ENCODE measurements at places on chromosomes 3 and 15. TPM values are rescaled to one million over a fixed set of nuclear protein-coding genes. Genes with fewer than 3 reads are reported as not detected.

Gene GRIP2
- total RNA-seq = 0.15 TPM

Gene ECT2
- 56.0 TPM for total RNA-seq

Gene BUB1B
- 89.0 TPM for total RNA-seq

Gene HYAL1
- total RNA-seq = 0.07 TPM

Gene GRM2
- 3.0 TPM for total RNA-seq

Gene GOLGA8F
- not detected for total RNA-seq

Gene MUSTN1
- 2.8 TPM for total RNA-seq

Gene XIRP1
- total RNA-seq = not detected

Gene ZNF592
- total RNA-seq = 44.3 TPM

Gene CCDC9B
- total RNA-seq = 1.0 TPM

Gene TTLL13
- 0.45 TPM for total RNA-seq

Gene CTXND1
- not detected for total RNA-seq

Gene SLC51A
- total RNA-seq = not detected

Gene C3orf85
- not detected for total RNA-seq

Gene PRSS50
- total RNA-seq = not detected

Gene VPS8
- 69.3 TPM for total RNA-seq

Gene CADPS
- total RNA-seq = not detected

Gene LSG1
- 42.5 TPM for total RNA-seq

Gene RCN2
- 23.2 TPM for total RNA-seq

Gene AP3B2
- not detected for total RNA-seq

Gene PPARG
- 0.55 TPM for total RNA-seq

Gene GABRR3
- total RNA-seq = not detected

Gene C3orf49
- total RNA-seq = not detected

Gene LRRFIP2
- total RNA-seq = 27.1 TPM

Gene TEX55
- not detected for total RNA-seq

Gene SEMA3G
- total RNA-seq = not detected

Gene TMEM212
- total RNA-seq = not detected

Gene PEAK1
- total RNA-seq = 29.4 TPM

Gene NOX5
- not detected for total RNA-seq

Gene CACNA2D2
- 0.60 TPM for total RNA-seq

Gene RHOV
- not detected for total RNA-seq

Gene SLC2A2
- total RNA-seq = not detected

Gene GNAI2
- 524 TPM for total RNA-seq

Gene BFSP2
- not detected for total RNA-seq

Gene CLDN16
- not detected for total RNA-seq

Gene SV2B
- 0.02 TPM for total RNA-seq

Gene IL16
- total RNA-seq = 242 TPM

Gene POPDC2
- total RNA-seq = 2.9 TPM

Gene C2CD4A
- total RNA-seq = not detected

Gene SLC38A3
- total RNA-seq = not detected

Gene PPP1R14D
- total RNA-seq = not detected
